NCI-H1930 (cell line): ENCODE measurements at places on chromosomes 1 and 21.

DNA sequence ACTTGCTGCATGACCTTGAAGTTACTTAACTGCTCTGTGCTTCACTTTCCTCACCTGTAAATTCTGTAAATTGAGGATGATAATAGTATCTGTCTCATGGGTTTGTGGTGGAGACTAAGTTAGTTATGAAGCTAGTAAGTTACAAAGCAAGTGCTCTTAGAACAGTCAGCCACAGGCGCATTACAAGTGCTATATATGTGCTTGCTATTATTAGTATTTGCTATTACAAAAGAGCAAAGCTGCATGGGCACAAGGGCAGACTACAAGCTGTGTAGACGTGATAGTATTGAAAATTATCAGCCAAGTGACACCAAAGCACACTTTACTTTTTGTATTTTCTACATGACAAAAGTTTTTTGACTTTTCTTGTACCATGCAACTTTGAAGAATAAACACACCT is 150.9 kb upstream of the CTTNBP2NL start:
- DNase-seq, result no peak

GRCh38 chr1:71413441-71414175 is 332.8 kb upstream of the ZRANB2 start:
- DNase-seq, result no peak

DNA sequence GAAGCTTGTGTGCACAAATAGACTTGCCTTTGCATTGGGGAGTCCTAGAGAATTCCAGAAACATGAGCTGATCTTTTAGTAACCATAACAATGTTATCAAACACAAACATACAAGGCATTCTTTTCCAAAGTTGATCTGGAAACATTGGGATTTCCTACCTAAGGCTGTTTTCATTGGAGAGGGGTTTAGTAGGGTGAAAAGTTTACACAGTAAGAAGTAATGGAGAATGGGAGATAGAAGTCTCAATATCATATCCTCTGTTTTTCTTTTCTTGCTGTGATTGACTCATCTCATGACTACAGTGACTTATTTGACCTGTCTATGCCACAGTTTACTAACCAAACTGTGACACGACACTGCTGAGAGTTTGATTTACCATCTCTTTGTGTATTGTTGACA is 65.6 kb upstream of the PLA2G4A start:
- DNase-seq, result no peak

DNA sequence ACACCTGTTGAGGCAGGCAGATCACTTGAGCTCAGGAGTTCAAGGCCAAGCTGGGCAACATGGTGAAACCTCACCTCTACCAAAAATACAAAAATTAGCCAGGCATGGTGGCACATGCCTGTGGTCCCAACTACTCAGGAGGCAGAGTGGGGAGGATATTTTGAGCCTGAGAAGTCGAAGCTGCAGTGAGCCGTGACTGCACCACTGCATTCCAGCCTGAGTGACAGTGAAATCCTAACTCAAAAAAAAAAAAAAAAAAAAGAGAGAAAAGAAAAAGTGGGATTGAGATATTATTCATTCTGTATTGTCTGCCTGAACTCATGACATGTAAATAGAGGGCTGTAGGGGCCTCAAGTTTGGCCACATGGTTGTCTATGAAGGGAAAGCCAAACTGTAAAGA is 37.3 kb downstream of the WNT2B start:
- no peak for DNase-seq

GRCh38 chr1:189970331-189971230 is 507.1 kb downstream of the BRINP3 start:
- no peak for DNase-seq

- DNase-seq, result no peak
These were observed 18.6 kb upstream of the PADI1 start for GRCh38 chr1:17186216-17186909.
